NCI-H2081 (cell line): ENCODE measurements at places on chromosomes 2 and 18.

GRCh38 chr2:97728091-97728731 lies 14.8 kb downstream of the ZAP70 start:
- no peak for DNase-seq

GRCh38 chr2:237450583-237450982 lies 36.5 kb upstream of the MLPH start:
- no peak for DNase-seq

DNA sequence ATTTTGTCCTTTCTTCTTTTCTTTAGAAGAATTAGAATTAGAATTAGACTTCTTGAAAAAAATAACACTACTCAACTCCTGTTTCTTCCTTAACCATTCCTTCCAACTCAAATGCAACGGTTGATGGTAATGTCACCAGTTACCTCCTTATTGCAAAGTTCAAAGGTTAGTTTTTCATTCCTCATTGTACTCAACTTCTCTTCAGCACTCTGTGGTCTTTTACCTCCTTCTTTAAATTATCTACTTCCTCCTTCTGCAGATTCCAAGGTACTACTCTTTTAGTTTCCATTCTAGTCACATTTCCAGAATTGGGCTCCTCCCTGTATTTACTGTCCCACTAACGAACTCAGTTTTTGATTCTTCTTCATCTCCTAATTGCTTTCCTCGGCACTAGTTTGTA lies 700.7 kb downstream of the SATB2 start:
- DNase-seq, result no peak

- no peak for DNase-seq
Measured at GRCh38 chr18:47149457-47150028, 757 bp downstream of the HDHD2 start.

DNA sequence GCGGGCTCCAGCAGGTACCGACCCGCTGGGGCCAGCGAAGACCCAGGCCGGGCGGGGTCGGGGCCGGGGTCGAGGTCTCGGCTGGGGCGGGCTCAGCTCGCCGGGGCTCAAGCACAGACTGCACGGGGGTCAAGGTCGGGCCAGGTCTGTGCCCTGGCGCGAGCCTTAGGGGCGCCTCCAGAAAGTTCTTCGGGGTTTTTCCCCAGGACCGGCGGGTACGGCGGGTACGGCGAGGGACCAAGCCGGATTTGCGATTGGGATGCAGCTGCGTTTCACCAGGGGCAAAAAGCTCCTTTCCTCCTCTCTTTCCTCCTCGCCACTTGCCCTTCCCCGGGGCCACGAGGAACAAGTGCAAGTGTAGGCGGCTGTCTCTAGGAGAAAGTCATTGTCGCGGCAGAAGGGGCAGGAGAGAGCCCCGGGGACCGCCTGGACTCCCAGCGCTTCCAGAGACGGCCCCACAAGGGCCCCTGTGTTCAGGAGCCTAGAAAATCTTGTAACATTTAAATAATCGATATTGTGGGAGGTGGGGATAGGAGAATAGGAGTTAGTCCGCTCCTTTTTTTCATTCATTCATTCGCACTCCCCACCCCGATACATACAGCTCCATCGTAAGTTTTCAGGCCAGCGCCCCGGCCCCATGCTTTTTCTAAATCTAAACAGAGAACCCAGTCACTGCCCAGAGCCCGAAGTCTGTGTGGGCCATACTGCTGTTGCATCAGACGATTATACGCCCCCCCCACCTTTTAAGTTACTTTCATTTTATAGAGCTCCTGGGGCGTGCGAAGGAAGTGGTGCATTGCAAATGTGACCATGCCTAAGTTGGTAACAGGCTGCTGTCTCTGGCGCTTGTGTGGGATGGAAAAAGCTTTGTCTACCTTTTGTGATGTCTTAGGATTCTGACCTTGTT lies 679 bp downstream of the PMAIP1 start:
- DNase-seq, result peak; percentile 37

GRCh38 chr18:32368991-32369390 lies 101.7 kb downstream of the GAREM1 start:
- no peak for DNase-seq

DNA sequence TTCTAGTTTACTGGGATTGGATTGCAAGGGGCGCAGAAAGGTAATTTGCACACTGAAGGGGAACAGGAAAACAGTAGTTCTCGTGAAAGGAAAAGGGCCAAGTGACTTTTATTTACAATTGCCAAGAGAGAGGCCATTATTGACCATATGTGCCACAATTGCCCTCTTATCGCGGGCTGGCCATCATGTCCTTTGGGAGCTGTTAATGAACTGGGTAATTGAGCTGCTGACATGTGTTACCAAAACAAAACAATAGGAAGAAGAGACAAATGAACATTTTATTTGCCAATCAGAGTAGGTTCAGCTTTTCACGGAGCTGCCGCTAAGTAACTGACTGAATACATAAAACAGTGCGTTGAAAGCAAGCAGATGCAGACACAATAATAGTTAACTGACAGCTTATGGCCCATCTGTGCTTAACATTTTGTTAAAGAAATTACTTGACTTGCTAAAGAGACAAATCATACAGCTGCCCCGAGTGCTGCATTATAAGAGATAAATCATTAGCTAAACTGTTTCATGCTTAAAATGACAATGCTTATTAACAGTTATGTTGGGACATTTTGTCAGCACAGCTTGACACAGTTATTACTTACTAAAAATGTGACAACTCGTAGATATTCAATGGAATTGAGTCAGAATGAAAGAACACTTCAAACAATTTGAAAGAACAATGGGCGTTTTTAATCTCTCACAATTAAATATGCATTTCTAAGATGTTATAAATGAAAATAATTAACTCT lies 57.5 kb downstream of the PAX3 start:
- peak; percentile 46 for DNase-seq

GRCh38 chr2:203360833-203361430 lies 32.7 kb downstream of the ABI2 start:
- DNase-seq, result peak; percentile 8

DNA sequence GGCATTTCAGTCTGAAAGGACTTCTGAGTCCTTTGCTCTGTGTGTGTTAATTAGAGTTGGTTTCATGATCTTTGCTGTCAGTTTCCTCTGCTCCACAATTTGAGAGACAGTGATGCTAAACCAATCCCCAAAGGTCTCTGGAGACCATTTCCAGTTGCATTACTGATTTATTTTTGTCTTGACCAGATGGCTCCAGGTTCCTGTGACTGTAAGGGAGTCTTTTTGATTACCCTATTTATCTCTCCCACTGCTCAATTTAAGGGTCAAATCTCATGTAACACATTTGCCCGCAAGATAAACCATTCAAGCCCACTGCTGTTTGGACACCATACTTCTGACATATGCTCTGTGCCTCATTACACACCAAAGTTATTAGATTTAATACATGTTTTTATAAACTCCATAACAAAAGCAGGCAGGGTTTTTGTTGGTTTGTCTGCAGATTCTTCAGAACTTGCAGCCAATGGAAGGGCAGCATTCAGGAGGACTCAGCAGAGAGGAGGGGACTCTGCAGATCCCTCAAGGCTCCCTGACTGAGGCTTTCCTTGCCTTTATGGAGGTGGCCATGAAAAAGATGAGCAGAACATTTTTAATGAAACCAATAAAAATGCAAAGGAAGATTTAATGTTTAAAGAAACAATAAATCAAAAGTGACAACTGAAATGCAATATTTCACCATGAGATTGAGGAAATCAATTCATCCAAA lies 889.3 kb upstream of the CELF4 start:
- DNase-seq, result no peak

GRCh38 chr2:109226622-109227021 lies 97.6 kb downstream of the SH3RF3 start:
- DNase-seq, result no peak

GRCh38 chr2:156191527-156191926 lies 141.0 kb downstream of the NR4A2 start:
- peak; percentile 3 for DNase-seq

- DNase-seq, result no peak
Measured at GRCh38 chr2:133841900-133842299, 273.6 kb upstream of the NCKAP5 start.

GRCh38 chr2:224586127-224586695 lies 1.0 kb upstream of the CUL3 start:
- DNase-seq, result no peak

- no peak for DNase-seq
Measured at GRCh38 chr2:239772721-239773120, 252.4 kb downstream of the NDUFA10 start.

DNA sequence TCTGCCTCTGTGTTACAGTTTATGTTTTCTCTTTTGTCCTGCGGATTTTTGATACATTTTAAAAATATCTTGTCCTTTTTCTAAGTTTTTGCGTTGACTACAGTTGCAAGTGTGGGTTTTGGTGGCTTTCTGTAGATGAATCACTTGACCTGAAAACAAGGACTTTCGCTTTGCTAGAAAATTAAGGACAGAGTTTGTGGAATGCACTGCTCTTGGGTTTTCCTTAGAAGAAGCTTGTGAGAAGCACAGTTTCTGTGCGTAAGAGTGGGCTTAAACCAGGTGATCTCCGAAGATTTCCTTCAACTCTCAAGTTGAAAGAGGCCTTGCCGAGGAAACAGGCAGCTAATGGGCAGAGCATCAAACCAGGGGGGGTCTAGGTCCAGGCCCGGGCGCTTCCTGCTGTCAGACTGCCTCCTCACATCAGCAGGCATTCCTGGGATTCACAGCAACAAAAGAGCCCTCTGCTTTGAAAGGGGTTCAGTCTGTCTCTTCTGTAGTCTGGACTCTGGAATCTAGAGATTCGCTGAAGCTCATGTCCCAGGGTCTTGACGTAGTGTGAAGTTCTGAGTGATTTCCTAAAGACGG lies 17.3 kb downstream of the NCK2 start:
- DNase-seq, result no peak

GRCh38 chr2:24047703-24048033 lies 477 bp upstream of the WDCP start:
- DNase-seq, result no peak

DNA sequence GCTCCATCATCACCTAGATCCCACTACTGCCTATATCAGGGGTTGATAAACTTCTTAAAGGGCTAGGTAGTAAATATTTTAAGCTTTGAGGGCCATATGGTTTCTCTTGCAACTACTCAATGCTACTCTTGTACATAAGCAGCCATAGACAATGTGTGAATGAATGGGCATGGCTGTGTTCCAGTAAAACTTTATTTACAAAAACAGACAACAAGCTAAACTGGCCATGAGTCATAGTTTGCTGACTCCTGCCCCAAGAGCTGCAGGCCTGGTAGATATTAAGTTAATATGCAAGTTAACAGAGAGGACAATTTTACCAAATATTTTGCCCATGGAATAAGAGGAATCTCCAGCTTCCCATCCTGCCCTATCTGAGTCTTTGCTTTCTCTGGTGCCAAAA lies 29.8 kb upstream of the MYO3B start:
- no peak for DNase-seq

GRCh38 chr2:58920001-58920400 lies 678.9 kb upstream of the FANCL start:
- no peak for DNase-seq

DNA sequence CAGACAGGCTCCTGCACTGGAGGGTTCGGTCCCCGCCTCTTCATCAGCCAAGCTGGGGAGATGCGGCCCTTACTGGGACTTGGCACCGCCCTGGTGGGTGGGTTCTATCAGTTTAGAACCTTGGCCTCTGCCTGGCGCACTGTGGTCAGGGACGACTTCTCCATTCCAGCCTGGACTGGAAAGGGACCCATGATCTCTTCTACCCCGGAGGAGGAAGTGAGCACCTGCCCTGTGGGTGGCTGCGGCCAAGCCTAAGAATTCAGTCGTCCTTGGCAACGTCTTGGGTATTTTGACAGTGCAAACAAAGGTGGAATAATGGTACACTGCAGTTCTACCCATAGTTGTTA lies 106.9 kb upstream of the CD302 start:
- DNase-seq, result no peak

GRCh38 chr2:147934881-147935620 lies 85.5 kb downstream of the ORC4 start:
- DNase-seq, result no peak

GRCh38 chr18:48855422-48856377 lies 95.1 kb downstream of the SMAD7 start:
- DNase-seq, result no peak

- no peak for DNase-seq
Measured at GRCh38 chr2:205543262-205543843, 138.9 kb upstream of the NRP2 start.

DNA sequence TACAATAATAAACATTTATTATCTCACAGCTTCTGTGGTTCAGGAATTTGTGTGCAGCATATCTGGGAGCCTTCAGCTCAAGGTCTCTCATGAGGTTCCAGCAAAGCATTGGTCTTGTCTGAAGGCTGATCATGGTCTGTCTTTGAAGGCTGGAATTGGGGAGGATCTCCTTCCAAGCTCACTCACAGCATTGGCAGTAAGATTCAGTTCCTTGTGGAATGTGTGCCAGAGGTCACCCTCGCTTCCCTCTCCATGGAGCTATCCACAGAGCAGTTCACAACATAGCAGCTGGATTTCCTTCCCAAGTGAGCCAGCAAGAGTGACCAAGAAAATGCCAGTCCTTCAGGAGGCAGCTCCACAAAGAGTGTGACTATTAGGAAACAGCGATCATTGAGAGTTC lies 202.2 kb upstream of the ST6GAL2 start:
- DNase-seq, result no peak

DNA sequence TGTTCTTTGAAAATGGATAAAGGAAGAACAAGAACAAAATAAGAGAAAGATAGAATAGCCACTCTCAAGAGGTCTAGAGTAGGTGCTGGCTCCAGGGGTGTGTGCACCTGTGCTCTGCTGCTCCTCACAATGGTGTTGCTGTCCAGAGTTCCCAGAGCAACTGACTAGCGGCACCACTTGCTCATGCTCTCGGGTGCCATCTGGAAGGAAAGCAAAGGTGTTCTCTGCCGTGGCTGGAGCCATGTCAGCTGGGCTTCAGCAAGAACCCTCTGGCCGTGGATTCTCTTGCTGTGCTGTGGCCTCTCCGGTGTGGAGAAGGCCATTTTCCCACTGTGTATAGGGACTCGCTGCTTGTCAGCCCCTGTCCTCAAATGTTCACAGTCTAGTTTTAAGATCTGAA lies 114.6 kb upstream of the TEX51 start:
- no peak for DNase-seq

GRCh38 chr2:100989666-100990065 lies 12.4 kb upstream of the RPL31 start:
- DNase-seq, result no peak

DNA sequence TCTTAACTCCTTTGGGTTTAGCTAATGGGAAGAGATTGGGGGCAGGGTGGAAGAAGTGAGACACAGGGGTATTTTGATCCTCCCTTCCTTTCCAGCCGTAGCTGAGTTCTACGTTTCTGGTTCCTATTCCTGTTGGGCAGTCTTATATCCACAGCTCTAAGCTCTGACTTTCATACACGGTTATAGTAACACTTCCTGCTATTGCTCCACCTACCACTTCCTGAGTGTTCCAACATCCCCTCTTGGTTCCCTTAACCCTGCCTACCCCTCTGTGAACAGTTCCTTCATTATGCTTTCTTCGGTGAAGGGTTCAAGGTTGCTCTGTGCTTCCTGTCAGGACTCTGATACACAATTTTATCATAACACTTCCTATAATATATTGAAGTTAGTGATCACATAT lies 205.1 kb downstream of the DNAH7 start:
- DNase-seq, result no peak

- DNase-seq, result no peak
Measured at GRCh38 chr2:151777487-151777886, 43.2 kb upstream of the NEB start.

GRCh38 chr2:33207151-33207740 lies 260.5 kb downstream of the LTBP1 start:
- no peak for DNase-seq

- DNase-seq, result no peak
Measured at GRCh38 chr2:74815941-74816340, 18.0 kb upstream of the HK2 start.

GRCh38 chr2:234135750-234136221 lies 85.3 kb downstream of the SPP2 start:
- peak; percentile 82 for DNase-seq
